ENCODE measurements at places on chromosomes 3 and 15.

GRCh38 chr3:3227640-3228039 is 48.1 kb upstream of the CRBN start:
- no peak for DNase-seq

GRCh38 chr3:58463181-58463941 is 28.5 kb upstream of the KCTD6 start:
- peak; percentile 94 for DNase-seq

DNA sequence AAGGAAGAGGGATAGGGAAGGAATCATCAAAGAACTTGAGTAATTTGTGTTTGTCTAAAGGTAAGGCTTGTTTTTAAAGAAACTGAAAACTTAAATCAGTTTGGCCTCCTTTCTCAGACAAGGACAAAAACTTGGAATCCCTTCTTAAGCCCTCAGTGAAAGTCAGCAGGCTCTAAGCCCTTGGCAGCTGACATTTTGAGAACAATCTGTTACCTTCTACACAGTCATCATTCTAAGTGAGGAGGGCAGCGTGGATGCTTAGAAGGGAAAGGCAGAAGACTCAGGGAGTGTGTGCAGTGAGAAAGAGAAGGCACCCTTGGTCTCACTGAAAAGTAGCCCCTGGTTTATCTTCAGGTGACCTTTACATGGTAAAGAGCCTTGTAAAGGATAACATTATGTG is 10.8 kb downstream of the HSPBAP1 start:
- DNase-seq: no peak

- DNase-seq: no peak
Measured at GRCh38 chr3:66399529-66400232, 101.1 kb downstream of the LRIG1 start.

DNA sequence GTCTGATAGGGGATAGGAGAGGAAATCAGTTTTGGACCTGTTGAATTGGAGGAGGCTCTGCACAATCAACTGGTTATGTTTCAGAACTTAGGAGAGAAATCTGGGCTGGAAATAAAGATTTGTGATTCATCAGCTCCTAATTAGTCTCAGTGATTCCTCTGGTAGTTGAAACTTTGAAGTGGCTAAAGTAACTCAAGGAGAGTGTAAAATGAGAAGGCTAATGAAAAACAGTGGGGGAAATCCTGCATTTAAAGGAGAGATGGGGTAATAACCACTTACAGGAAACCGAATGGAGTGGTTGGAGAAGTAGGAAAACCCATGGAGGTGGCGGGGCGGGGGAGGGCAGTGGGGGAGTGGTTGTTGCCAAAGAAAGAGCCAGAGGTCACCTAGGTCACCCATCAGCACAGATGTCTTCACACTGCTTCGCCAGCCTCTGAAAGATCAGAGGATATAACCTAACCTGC is 32.6 kb downstream of the MAP2K5 start:
- DNase-seq: no peak

Data from fibroblast of mammary gland (primary cell).